Skin of body (tissue), 3 donors: ENCODE measurements at places on chromosomes 7 and 10.

DNA sequence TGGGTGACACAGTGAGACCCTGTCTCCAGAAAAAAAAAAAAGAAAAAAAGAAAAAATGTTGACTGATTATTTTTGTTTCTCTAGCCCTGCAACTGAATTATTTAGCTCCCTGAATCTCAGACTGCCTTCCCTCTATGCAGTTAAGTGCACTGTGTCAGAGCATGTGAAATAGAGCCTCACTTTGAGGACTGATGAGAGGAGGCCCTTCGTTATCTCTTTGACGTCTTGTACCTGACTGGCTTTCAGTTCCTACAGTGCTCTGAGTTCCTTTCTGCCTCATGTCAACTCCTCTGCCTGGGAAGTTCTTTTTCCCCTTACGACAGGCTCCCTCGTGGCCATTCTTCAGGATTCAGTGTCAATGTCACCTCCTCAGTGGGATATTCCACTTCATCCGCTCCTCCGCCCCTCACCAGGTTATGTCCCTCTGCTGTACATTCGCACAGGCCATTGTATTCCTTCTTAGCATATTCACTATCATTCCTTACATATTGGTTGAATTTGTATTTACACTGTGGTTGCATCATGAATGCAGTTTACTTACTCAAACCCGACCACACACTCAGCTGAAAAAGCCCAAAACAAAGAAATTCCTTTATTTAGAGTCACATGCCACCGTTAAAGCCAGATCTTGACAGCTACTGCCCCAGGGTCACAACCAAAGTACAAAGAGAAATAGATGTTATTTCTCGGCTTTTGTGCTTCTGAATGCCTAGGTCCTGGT is 18.1 kb upstream of the CAMK2G start:
- no peak for DNase-seq

DNA sequence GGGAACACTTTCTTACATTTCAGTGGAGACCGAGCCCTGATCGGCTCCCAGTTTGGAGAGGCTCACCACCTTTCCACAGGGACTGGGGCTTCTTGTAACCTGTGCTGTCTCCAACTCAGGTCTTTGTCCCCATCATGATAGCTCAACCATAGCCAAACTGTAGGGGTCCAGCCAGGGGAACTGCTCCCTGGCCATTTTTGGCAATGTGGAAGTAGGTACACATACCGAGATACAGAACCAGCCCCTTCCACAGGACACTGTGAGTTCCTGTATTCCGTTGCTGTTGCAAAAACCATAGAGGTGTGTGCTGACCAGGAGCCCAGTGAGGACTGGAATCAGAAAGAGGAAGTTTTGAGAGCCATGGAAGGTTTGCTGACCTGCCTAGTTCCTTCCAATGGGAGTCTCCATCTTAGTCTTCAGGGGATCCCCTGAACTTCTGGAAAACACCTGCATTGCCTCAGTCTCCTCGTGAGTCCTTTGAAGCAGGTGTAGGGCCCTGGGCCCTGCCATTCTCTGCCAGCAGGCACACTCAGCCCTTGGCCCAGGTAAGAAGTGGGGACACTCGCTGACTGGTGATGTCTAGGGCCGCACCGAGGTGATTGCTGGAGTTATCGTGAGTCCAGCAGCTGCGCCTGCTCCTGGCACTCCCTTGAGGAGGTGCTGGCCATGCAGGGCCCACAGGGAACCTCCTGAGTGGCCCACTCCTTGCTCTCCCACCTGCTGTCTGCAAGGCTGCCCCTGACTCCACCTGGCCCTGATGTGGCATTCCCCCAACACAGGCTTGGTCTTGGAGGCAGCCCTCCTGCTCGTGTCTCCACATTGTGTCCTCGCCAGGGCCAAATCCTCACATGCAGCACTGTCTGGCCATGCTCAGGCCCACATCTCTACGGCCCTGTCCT is 11.2 kb downstream of the WDFY4 start:
- DNase-seq, result no peak

DNA sequence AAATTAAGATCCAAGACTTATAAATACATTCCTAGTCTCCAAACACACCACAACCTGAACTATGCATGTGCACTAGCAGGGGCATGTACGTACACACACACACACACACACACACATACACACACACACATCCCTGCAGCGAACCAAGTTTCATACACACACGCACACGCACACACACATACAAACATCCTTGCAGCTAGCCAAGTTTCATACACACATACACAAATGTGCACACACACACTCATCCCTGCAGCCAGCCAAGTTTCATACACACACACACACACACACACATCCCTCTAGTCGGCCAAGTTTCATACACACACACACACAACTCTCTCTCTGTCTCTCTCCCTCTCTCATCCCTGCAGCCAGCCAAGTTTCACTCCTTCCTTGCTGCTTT is 82.7 kb upstream of the WIPF3 start:
- DNase-seq, result no peak

DNA sequence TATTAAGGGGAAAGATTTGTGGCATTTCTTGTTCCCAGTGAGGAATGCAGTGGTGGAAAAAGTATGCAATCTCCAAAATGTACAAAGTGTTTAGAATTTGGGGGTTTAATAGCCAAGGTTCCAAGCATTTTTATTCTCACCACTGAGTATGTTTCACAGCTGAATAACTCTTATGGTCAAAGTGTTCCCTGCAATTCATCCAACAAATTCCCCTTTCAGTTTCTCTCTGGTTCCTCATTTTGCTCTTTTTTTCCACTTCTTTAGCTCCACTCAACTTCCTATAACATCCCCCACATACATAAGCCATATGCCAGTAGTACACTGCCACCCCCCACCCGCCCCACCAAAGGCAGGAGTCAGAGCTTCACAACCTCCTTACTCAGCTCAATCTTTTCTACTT is 4.6 kb downstream of the HECW1 start:
- DNase-seq, result no peak

- DNase-seq, result no peak
Observed at GRCh38 chr7:25777969-25778708, 373.9 kb upstream of the NFE2L3 start.

- no peak for DNase-seq
Observed at GRCh38 chr7:14395860-14396259, 406.4 kb upstream of the ETV1 start.

- no peak for DNase-seq
Observed at GRCh38 chr10:100744136-100744986, 1.0 kb upstream of the PAX2 start.

- no peak for DNase-seq
Observed at GRCh38 chr7:3650844-3651243, 349.8 kb downstream of the SDK1 start.

GRCh38 chr7:107387128-107387527 is 82.7 kb upstream of the GPR22 start:
- DNase-seq, result no peak

DNA sequence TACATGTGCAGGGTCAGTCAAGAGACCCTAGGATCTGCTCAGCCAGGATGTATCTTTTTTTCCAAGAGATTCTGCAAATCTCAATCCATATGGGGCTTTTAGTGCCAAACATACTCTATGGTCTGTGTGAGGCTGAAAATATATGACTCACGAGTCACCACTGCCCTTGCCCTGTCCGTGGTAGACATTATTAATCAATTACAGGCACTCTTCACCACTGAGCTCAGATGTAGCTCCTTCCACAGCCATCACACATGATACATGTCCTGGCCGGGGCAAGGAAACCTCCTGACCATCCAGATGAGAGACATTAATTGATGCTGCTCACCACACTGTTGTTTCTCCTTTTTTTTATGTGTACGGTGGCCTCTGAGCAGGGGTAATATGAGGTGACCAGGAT is 90.2 kb upstream of the RET start:
- DNase-seq, result no peak

GRCh38 chr10:116307455-116307854 is 16.8 kb upstream of the CCDC172 start:
- DNase-seq, result no peak

- DNase-seq, result no peak
Observed at GRCh38 chr10:97023401-97024167, 162.2 kb downstream of the SLIT1 start.

DNA sequence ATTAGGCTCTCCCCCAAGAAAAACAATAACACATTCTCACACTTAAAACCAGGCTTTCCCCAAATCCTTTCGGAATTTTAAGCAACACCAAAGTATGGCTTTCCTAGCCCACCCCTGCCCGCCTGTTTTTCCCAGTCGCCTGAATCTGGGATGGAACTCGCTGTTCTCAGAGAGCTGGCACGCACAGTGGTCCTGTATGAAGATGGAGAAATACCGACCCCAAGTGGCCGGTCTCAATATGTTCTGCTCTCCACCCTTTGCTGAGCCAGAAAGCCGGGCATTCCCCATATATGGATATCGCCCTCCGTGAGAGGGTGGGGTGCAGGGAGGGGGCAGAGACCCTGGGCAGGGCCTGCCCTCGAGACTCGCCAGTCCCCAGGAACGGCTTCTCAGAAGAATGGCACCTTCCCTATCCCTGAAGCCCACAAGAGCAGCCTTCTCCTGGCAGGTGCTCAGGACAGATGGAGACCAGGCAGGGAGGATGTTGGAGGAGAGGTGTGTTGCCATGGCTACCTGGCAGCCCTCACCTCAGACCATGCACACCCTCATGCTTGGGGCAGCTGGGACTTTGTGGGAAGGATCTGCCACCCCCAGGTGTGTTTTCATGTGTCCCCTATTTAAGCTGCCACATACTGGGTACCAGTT is 3.4 kb downstream of the TACR2 start:
- peak; percentile 42 for DNase-seq

DNA sequence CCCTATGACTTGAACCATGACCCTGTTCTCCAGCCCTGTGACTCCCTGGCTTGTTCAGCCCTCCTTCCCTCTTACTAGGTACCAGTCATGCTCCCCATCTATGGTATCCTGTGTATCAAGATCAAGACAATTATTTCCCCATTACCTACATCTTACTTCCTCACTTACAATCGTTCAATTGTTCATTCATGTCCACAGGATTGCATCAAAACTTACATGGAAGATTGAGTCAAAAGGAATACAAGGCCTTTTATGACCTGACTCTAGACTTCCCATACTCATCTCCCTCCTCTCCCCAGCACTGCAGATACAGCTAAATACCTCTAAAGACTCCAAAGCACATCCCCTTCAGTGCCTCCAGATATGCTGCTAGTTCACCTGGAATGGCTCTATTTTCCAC is 109.2 kb downstream of the CTTNBP2 start:
- no peak for DNase-seq

DNA sequence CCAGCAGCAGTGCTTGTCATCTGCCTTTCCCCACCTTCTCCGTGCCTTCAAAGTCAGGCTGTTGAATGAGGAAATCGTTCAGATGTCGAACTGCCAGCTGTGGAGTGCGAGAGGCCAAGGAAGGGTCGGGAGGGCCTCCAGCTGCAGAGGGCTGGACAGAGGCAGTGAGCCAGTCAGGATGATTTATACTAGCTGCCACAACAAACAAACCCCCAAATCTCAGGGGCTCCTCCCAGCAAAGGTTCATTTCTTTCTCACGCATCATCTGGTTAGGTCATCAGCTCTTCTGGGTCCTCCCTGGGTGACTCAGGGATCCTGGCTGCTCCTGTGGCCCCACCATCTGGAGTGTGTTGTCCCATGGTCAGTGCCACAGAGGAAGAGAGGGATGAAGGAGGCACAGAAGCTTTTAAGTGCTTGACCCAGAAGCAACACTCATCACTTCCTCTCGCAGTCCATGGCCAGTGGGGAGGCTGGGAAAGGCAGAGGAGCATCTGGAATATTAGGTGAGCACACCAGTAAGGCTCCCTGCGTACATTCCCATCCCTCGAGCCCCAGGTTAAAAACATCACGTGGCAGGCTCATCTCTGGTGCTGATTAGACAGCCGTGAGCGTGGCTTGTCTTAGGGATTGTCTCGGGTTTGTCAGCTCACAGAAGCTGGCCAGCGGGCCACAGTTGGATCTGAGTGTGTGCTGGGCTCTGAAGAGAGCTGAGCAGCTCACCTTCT is 140.7 kb downstream of the RGS10 start:
- peak; percentile 59 for DNase-seq

GRCh38 chr7:135811506-135811905 is 62.9 kb upstream of the FAM180A start:
- no peak for DNase-seq

DNA sequence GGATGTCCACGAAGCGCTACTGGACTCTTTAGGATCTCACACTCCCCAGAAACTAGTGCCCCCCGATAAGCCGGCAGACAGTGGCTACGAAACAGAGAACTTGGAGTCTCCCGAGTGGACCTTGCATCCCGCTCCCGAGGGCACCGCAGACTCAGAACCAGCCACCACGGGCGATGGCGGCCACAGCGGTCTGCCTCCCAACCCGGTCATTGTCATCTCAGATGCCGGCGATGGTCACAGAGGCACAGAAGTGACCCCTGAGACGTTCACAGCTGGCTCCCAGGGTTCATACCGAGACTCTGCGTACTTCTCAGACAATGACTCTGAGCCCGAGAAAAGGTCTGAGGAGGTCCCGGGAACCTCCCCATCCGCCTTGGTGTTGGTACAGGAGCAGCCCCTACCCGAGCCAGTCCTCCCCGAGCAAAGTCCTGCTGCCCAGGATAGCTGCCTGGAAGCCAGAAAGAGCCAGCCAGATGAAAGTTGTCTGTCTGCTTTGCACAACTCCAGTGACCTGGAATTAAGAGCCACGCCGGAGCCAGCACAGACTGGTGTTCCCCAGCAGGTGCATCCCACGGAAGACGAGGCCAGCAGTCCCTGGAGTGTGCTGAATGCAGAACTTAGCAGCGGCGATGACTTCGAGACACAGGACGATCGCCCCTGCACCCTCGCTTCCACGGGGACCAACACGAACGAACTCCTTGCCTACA is 17.6 kb upstream of the BHLHA15 start:
- no peak for DNase-seq

GRCh38 chr10:108753326-108753725 is 1170.0 kb downstream of the XPNPEP1 start:
- no peak for DNase-seq

DNA sequence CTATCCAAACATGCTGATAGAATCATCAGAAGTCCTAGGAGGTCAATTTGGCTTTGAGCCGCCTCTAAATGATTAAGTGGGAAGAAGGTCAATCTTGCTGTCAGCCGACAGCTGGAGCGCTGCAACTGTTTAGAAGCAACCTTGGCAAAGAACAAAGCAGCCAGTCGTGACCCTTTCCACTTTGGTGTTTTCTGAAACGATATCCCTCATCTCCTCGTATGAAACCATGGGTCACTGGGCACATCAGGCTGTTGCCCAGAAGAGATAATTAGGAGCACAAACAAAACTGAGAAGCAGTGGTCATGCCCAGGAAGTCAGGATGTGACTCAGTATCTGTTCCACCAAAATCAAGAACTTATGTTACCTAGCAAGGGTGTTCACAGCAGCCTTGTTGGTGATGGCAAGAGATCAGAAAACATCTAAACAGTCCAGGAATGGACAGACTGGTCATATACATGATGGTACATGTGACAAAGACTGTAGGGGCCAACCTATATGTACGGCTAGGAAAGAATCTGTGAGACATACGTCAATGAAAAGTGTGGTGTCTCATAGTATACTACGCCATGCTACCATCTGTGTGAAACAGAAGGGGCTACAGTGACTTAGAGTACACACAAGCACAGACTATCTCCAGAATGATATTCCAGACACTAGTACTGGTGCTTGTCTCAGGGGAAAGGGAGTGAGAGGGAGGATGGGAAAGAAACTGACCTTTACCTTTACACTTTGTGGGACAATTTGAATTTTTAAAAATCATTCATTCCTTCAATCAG is 22.4 kb downstream of the STN1 start:
- DNase-seq, result no peak

- DNase-seq, result no peak
Observed at GRCh38 chr10:132856869-132857524, 71.0 kb upstream of the NKX6-2 start.

- no peak for DNase-seq
Observed at GRCh38 chr7:138247568-138248333, 171.5 kb downstream of the AKR1D1 start.

- no peak for DNase-seq
Observed at GRCh38 chr10:7952266-7952665, 102.2 kb upstream of the GATA3 start.

GRCh38 chr10:79936625-79937615 is 12.0 kb downstream of the SFTPD start:
- no peak for DNase-seq
